ENCODE measurements at places on chromosomes 3 and 15. TPM values are rescaled to one million over a fixed set of nuclear protein-coding genes. Genes with fewer than 3 reads are reported as not detected.

DNA sequence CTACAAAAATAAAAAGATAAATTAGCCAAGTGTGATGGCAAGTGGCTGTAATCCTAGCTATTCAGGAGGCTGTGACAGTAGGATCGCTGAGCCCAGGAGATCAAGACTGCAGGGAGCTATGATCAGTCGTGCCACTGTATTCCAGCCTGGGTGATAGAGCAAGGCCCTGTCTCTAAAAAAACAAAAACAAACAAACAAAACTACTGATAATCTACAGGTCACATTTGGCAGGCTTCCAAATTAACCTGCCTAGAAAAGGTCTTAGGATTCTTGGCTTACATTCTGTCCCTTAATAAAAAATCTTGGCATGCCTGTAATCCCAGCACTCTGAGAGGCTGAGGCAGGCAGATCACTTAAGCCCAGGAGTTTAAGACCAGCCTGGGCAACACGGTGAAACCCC is 33.4 kb upstream of the SETD2 start:
- H3K27ac ChIP-seq: no peak overlapping the region
- no peak overlapping the region for H3K4me3 ChIP-seq
- no peaks in the 10 kb centered on the region for H3K27me3 ChIP-seq
- no peaks in the 10 kb centered on the region for H3K36me3 ChIP-seq
- no peaks in the 10 kb centered on the region for H3K4me1 ChIP-seq

GRCh38 chr3:9837701-9838582 is 5.9 kb downstream of the RPUSD3 start:
- peaks cover 11% of the 10 kb centered on the region for H3K36me3 ChIP-seq
- no peak overlapping the region for H3K27ac ChIP-seq
- H3K4me1 ChIP-seq: no peaks in the 10 kb centered on the region
- H3K27me3 ChIP-seq: no peaks in the 10 kb centered on the region
- H3K4me3 ChIP-seq: no peak overlapping the region
- DNase-seq: no peak

DNA sequence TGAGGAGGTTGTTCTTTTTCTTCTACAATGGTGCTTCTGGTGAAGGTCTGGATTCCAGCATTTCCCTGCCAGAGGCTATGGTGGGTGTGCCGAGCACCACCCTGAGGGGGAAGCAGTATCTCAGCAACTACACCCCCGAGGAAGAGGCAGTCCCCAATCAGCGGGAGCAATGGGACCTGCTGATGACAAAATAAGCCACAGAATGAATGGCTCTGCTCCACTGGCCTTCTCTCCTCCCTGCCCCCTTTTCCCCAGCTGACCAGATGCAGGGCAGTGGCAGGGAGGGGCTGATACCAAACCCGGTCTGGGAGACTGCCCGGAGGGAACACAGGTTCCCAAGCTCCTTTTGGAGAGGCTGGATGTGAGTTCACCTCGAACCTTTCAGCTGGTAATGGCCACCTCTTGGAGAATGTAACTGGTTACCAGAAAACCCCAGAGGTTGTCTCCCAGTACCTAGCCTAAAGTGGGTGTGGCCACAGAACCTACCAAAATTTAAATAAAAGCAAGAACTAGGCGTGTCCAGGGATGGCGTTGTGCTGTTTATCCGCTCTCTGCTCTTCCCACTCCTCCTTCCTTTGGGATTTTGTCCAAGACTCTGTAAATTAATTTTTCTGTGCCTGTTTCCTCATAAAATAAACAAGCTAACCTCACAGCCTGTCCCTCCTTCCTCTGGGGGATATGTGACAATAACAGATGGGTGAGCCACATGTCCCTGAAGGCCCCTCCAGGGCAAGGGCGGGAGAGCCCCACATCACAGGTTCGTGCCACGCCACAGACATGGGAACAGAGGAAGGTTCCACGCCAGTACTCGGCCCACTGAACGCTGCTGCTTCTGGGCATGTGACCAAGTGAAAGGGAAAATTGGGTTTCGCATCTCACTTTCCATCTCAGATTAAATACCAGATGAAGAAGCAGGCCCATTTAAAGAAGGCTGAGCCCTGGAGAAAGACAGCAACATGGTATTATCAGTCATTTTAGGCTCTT is 35.1 kb upstream of the SPTBN5 start:
- H3K27me3 ChIP-seq: no peaks in the 10 kb centered on the region
- no peak overlapping the region for H3K4me3 ChIP-seq
- H3K27ac ChIP-seq: peak overlapping the region; percentile 14
- DNase-seq: no peak
- no peaks in the 10 kb centered on the region for H3K36me3 ChIP-seq
- peaks cover 22% of the 10 kb centered on the region for H3K4me1 ChIP-seq

DNA sequence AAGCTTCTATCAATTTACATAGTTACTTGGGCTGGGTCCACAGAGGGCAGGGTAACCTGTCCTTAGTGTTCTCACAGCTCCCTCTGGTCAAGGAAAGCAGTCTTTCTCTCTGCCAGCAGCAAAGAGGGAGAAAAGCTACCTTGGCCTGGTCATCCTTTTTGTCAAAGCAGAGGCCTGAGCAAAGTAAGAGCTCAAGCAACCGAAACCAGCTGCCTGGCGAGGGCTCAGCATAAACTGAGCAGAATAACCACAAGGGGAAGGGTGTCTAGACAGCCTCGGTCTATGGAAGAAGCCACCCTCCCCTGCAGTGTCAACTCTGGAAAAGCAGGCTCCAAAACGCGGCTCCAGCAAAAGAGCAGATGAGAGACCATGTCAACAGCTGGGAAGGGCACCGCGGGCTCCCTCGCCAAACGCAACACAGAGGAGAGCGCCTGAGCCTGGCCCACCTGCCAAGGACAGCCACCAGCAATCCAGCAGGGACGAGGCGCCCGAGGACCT is 17.4 kb downstream of the LRIG1 start:
- DNase-seq: no peak
- H3K27me3 ChIP-seq: no peaks in the 10 kb centered on the region
- H3K27ac ChIP-seq: peak overlapping the region; percentile 18
- no peak overlapping the region for H3K4me3 ChIP-seq

DNA sequence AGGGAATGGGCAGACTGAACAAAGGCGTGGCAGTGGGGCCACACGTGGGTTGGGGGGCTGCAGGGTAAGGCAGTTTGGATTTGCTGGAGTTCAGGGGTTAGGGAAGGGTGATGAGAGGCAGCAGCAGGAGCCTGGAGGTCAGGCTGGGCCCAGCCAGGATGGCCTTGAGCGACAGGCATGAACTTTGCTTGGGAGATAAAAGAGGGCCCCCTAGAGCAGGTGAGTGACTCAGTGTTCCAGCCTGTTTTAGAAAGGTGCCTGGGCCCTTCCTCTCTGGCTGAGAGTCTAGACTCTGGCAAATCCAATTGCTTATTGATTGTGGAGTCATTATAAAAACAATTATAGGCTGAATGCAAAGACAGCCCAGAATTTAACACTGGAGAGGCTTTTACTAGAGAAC is 75.1 kb downstream of the RAB11A start:
- no peak overlapping the region for H3K4me3 ChIP-seq
- H3K36me3 ChIP-seq: no peaks in the 10 kb centered on the region
- no peaks in the 10 kb centered on the region for H3K27me3 ChIP-seq
- DNase-seq: no peak

DNA sequence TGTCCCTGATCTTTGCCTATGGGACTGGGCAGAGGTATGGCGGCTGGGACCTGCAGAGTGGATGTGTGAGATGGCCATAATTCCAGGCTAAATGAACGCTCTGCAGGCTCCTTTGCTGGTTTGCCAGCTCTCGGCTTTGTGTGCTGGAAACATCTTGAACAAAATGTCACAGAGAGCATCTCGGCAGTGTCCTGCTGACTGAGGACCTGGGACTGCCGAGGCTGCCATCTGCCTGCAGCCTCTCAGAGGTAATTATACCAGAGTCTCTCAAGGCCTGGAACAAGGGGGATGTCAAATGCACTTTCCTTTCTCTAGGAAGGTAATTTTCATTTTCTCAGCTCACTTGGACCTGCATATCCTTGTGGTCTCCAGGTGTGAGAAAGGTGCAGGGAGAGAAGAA is 354.2 kb downstream of the PDCD6IP start:
- H3K36me3 ChIP-seq: no peaks in the 10 kb centered on the region
- H3K4me1 ChIP-seq: no peaks in the 10 kb centered on the region

- peaks cover 18% of the 10 kb centered on the region for H3K36me3 ChIP-seq
- H3K27ac ChIP-seq: no peak overlapping the region
- H3K4me1 ChIP-seq: peaks cover 8% of the 10 kb centered on the region
- DNase-seq: no peak
- no peak overlapping the region for H3K4me3 ChIP-seq
- H3K27me3 ChIP-seq: no peaks in the 10 kb centered on the region
Measured at GRCh38 chr3:170159933-170160332, 21.6 kb downstream of the PHC3 start.

DNA sequence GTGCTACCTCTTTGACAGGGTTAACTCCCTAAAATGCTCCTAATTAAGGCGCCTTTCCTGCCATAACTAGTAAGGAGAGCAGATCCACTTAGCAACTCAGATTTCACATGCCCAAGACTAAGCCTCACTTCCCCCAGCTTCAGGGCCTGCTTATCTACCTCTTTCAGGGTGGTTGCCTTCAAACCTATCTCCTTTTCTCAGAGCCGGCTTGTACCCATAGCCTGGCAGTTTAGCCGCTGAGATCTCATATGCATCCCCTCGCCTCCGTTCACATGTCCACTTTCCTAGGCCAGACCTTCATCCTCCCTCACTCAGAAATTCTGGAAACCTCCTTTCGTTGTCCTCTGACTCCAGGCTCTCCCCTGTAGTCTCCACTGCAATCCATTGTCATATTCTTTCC is 1.0 kb upstream of the FSTL1 start:
- no peaks in the 10 kb centered on the region for H3K27me3 ChIP-seq
- no peaks in the 10 kb centered on the region for H3K36me3 ChIP-seq

DNA sequence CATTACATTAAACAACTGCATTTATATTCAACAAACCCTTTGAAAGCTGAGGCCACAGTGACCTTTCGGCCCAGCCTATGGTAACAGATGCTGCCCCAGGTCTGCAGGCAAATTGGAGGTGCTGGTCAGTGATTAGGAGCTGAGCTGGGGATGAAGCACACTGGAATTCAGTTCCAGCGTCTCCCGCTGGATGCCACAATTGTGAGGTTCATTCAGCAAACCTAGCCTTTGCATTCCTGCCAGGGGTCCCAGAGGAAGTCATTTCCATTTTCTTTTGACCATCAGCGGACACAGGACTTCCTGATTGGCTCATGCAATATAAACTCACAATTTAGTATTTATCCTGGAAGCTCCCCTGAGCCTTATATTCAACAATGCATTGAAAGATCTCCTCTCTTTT is 89.5 kb downstream of the IL20RB start:
- H3K27me3 ChIP-seq: no peaks in the 10 kb centered on the region
- no peak overlapping the region for H3K27ac ChIP-seq
- no peak overlapping the region for H3K4me3 ChIP-seq
- H3K4me1 ChIP-seq: no peaks in the 10 kb centered on the region
- no peaks in the 10 kb centered on the region for H3K36me3 ChIP-seq
- DNase-seq: no peak

DNA sequence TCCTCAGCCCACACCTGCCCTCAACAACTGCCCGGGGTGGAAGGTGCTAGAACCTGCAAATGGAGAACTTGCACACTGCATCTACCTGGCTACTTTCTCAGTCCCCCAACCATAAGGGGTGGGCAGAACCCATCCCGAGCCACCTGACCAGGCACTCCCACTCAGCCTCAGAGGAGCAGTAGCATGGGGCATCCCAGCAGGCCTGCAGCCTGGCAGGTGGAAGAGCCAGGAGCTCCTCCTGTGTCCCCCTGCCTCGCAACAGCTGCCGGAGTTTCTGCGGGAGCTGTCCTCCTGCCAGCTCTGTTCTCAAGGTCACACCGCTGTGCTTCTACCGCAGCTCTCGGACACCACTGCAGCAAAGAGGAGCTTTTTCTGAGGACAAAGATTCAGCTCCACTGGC is 27.5 kb downstream of the RAB6B start:
- H3K27me3 ChIP-seq: no peaks in the 10 kb centered on the region
- H3K4me1 ChIP-seq: peaks cover 3% of the 10 kb centered on the region
- H3K27ac ChIP-seq: no peak overlapping the region
- H3K4me3 ChIP-seq: no peak overlapping the region

DNA sequence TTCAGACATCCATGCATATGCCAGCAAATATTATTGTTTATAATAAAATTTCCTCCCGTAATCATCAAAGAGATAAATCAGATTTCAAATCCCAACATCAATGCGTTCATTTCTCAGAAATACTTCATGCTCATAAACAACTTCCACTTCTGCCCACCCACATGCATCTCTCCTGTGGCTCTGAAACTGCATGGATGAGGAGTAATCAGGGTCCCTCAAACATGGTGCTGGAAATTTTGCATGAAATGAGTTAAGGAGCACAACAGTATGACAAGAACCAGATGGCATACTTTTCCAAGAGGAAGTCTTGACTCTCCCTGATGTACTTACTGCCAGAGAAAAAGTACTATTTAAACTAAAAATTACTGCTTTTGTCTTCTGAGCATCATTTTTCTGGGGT is 26.9 kb upstream of the MFSD1 start:
- no peak overlapping the region for H3K27ac ChIP-seq
- no peak for DNase-seq
- H3K36me3 ChIP-seq: no peaks in the 10 kb centered on the region
- H3K4me1 ChIP-seq: no peaks in the 10 kb centered on the region

GRCh38 chr3:183254487-183255347 is 1.7 kb downstream of the B3GNT5 start:
- H3K27me3 ChIP-seq: peaks cover 46% of the 10 kb centered on the region
- H3K4me1 ChIP-seq: no peaks in the 10 kb centered on the region
- no peaks in the 10 kb centered on the region for H3K36me3 ChIP-seq
- H3K4me3 ChIP-seq: peak overlapping the region; percentile 56
- no peak for DNase-seq

- H3K36me3 ChIP-seq: no peaks in the 10 kb centered on the region
- H3K27ac ChIP-seq: no peak overlapping the region
- H3K4me3 ChIP-seq: no peak overlapping the region
- H3K4me1 ChIP-seq: no peaks in the 10 kb centered on the region
- no peak for DNase-seq
- no peaks in the 10 kb centered on the region for H3K27me3 ChIP-seq
Measured at GRCh38 chr3:30964612-30965011, 70.2 kb upstream of the GADL1 start.

- H3K27ac ChIP-seq: no peak overlapping the region
- no peak for DNase-seq
- H3K36me3 ChIP-seq: no peaks in the 10 kb centered on the region
- peaks cover 25% of the 10 kb centered on the region for H3K4me1 ChIP-seq
- no peaks in the 10 kb centered on the region for H3K27me3 ChIP-seq
Measured at GRCh38 chr3:129507181-129507831, 21.1 kb upstream of the RHO start.

GRCh38 chr15:94168250-94168649 is 63.1 kb upstream of the MCTP2 start:
- H3K4me1 ChIP-seq: no peaks in the 10 kb centered on the region
- no peak for DNase-seq
- no peaks in the 10 kb centered on the region for H3K27me3 ChIP-seq
- H3K36me3 ChIP-seq: no peaks in the 10 kb centered on the region
- H3K4me3 ChIP-seq: no peak overlapping the region

The OXSM gene
- 4.8 TPM for total RNA-seq

The TM4SF18 gene
- total RNA-seq: 0.33 TPM

The MKRN3 gene
- total RNA-seq: not detected

The CAMKV gene
- total RNA-seq: 0.32 TPM

The GOLGA6B gene
- not detected for total RNA-seq

Measured in cardiac muscle cell (in vitro differentiated cells and primary cell).